ENCODE measurements at places on chromosomes 5 and 9.

DNA sequence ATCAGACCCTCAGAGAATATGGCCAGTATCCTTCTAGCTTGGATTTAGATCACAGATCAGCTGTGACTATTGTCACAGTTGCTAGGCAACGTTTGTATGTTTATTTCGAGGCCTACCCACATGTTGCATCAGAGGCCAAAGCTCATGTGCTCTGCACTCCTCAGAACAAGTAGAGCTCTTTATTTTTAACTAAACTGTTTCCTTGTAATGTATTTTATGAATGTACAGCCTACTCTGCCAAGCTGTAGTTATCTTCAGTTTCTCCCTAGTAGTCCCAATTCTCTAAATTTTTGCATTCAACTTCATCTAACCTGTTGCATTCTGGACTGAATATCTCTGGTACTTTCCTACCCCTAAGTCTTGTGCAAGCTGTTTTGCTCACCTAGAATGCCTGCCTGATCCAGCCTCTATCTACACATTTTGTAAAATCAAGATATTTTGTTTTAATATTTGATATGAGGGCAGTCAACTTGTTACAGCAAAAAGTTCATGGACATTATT lies 52.8 kb downstream of the CAST start:
- peak; percentile 19 for DNase-seq

GRCh38 chr5:173201636-173202265 lies 33.3 kb downstream of the NKX2-5 start:
- DNase-seq, result no peak

DNA sequence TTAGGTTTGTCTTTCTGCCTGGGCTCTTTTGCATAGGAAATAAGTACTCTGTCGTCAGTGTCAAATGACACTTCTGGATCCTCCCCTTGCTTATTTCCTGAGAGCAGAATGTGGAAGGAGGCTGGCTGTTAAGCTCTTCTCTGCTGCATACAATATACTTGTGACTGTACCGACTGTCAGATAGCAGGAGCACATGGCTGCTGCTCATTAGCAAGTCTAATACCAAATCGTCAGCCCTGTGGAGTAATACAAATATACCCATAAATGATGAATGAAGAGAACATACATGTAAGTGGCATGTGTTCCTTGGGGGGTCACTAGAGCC lies at the start of gene GPR151:
TSS of gene GPR151 (minus strand) at position 40 of the 325 bp plus-strand sequence. CDS start 77 bp downstream, outside the sequence.
- DNase-seq, result no peak

DNA sequence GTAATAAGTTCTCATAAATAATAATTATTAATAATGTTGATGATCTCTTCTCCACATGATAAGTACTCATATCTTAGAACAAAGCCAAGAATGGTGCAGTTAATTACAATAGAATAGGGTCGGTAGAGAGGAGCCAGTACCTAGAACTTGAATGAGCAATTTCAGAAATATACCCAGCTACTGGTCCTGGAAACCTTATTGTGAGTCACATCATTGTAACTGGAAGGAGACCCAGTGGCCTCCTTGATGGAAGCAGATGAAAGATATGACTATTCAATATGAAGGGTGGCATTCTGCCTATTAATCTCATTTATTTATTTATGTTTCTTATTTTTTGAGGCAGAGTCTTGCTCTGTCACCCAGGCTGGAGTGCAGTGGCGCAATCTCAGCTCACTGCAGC lies 37.7 kb upstream of the SHOC1 start:
- no peak for DNase-seq

DNA sequence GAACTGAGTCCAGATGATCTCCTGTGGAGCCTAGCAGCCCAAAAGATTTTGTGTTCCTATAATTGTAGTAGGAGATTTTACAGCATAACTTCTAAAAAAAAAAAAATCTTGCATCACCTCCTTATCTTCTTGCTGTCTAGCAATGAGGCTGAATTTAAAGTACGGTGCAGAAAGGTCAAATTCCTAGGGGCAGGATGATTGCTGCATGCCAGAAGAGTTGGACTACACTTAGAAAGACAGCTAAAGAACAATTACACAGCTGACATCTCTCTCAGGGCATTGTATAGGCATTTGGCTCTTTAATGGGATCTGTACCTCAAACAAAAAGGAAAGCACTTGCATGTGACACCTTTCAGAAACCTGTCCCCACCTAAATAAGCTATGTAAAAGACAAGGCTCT lies 443.2 kb downstream of the HCN1 start:
- DNase-seq, result no peak

DNA sequence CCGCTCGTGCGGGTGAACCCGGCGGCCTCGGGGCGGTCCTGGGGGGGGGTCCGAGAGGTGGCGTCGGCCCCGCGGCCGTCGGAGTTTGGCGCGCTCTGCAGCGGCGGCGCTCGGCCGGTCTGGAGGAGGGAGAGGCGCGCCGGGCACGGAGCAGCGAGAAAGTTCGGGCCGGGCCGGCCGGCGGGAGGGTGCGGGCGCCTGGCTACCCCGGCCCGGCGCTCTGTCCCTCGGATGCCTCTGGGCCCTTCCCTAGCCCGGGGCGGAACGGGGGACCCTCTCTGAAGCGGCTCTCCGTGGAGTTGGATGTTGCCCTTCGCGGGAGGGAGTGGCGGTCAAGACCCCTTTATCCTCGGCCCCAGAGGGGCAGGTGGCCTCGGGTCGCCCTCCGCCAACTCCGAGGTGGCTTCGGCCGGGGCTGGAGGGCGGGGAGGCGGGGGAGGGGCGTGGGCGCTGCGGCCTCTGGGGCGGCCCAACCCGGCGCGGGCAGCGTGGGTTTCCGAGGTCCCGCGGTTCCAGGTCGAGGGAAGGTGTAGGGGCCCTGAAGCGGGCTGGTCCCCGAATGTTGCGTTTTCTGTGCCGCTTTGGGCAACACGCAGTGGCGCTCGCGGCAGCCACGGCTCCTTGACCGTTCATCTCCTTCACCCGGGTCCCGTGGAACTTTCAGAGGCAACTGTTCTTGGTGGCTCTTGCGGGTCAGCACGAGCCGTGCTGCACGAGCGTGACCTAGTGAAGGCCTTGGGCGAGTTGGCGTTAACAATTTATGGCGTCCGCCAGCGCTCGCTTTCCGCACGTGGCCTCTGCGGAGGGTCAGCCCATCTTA lies 290.5 kb downstream of the DOCK8 start:
- no peak for DNase-seq

DNA sequence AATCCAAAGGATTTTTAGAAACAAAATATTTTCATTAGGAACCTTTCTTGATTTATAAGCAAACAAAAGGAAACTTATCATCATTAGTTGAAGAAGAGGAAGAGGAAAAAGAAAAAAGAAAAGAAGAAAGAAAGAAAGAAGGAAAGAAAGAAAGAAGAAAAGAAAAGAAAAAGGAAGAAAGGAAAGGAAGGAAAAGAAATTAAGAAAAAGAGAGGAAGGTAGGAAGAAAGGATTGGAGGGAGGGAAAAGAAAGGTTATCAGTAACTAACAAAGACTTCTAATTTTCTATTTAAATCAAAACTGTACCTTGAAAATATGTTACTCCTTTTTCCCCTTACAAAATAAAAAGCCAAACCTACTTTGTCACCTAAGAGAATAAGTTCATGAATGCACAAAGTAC lies 10.0 kb downstream of the EBF1 start:
- no peak for DNase-seq

DNA sequence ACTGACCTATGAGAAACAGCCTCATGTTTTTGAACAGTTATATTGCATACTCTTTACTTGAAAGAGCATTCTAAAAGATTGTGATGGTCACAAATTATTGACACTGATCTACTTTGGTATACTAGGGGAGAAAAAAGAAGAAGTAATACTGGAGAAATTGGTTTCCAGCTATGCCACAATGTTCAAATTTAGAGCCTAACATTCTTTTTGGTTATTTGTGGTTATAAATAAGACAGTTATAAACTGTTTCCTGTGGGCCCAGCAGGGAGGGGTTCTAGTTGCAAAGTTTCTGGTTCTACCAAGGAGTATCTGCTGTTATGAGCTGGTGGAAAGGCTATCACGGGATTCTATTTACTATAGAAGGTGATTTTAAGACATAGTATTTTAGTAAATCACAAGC lies 4.8 kb downstream of the CWC27 start:
- DNase-seq, result no peak

GRCh38 chr5:97498657-97499056 lies 315.6 kb upstream of the RIOK2 start:
- no peak for DNase-seq

DNA sequence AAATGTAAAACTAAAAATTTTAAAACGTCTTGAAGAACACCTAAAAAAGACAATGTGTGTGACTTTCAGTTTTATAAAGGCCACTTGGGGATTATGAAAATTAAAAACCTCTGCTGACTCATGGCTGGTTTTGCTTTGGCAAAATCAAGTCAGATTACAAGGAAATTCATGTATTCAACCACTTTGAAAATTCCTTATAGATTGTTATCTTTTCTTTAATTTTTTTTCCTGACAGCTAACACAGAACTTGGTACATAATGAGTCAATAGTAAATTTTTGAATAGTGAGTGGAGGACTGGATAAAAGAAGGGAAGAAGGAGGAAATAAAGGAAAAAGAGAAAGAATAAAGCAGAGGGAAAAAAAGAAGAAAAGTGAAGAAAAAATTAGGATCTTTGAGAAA lies 1774.7 kb upstream of the ACO1 start:
- DNase-seq, result no peak

- DNase-seq, result no peak
These were observed 11.7 kb downstream of the CAVIN4 start for GRCh38 chr9:100589582-100589981.

DNA sequence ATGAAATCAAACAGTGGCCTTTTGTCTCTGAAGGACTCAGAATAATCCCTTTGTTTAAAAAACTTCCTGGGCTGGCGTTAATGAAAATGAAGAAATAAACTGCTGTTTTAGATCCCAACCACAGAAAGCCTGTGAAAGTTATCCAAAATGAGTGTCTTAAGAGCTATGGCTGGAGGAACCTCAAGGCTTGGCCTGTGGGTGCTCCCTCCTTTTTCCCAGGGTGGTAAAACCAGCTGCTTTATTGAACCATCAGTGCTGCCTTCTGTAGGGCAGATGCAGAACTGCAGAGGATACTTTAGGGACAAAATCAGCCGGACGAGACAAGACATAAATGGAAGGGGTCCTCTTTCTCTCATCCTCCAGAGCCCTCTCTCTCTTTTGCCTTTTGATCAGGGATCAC lies 100.9 kb downstream of the SMARCA2 start:
- no peak for DNase-seq

DNA sequence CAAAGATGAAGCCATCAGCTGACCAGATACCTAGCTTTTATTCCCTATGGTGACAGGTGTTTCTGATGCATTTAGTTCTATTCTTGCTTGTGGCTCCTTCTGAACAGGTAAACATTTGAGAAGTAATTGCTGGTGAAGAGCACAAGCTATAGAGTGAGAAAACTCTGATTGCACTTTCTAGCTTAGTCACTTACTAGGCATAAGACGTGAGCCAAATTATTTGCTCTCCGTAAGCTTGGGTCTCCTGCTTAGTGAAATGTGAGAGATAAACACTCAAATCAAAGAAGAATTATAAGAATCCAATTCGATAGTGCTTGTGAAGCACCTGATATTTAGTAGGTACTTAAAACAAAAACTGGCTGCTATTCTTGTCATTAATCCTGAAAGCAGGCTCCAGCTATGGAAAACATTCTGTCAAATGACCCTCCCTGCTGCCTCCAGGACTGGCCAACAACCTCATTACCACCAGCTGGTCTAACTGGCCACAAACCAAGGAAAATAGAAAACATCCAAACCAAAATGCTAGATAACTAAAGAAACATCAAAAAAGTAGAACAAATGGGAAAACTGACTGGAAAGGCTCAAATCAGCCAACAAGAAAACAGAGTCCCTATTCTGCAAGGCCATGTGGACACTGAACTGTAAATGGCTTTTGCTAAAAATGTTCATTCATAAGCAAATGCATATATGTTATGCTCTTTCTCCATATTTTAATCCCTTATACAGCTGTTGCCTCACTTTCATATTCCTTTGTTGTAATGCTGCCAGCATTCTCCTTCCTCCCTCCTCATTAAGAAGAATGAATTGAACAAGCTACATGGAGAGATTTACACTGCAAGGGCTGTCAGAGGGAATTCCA lies 616.1 kb downstream of the DTWD2 start:
- DNase-seq, result no peak

GRCh38 chr5:103425686-103426454 lies 136.7 kb downstream of the NUDT12 start:
- no peak for DNase-seq

- no peak for DNase-seq
These were observed 771.0 kb downstream of the IRX1 start for GRCh38 chr5:4366628-4367027.

DNA sequence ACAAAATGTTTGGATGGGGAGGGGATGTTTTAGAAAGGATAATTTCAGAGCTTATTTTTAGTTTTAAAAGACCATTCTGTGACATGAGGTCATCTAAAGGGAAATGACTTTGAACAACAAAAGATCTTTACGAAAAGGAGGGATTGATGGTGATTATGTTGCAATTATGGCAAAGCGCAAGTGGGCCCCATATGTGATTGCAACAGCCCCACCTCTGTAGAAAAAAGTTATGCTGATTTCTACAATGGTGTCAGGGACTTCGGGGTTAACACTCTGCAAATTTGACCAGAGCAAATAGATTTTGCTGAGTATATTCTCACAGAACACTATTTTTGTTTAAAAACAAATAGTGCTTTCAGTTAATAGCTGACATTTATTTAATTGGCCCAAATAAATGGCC lies 312.8 kb downstream of the NSG2 start:
- DNase-seq, result no peak

- DNase-seq, result no peak
These were observed 13.9 kb downstream of the GTF3C5 start for GRCh38 chr9:133044661-133045060.

GRCh38 chr5:43416803-43417394 lies 4.7 kb upstream of the CCL28 start:
- no peak for DNase-seq

DNA sequence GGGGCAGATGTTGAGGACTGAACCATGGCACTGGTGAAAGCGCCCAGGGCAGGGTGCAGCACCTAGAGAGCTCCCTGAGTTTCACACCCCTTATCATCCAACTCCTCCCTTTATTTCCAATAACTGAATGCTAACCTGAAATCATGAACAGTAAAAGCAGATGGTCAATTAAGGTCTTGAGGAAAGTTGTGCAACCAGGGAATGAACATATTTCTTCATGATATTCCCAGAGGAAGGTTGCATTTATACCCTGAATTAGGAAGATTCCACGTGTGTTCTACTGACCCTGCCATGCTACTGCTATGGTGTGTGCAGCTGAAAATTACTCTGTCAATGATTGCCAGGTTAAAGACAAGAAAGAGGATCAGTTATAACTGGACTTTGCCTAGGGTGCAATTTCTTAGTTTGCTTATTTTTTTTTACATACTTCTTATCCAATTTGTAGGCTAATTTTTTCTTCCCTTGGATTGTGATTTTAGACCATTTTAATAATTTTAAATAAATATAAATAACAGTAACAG lies 319.8 kb downstream of the SEMA5A start:
- no peak for DNase-seq

DNA sequence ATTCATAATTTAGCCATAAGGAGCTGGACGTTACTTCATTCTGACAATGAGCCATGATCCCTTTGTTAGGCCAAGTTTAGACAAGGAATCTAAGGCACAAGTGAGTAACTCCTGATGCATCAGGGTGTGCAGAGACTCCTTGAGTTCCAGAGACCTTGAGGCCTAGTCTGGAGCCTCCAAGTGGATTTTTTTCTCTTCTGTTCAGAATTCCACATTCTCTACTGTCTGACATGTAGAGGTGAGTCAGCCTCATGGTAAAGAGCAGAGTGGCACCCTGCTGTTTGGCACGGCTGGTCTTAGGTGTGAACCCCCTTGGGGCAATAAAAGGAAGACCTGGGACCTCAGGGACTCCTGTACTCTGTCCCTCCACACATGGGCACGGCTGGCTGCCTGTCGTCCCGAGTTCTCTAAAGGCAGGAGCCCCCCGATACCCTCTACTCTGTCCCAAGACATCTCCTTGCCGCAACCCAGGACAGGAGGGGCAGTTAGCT lies 22.0 kb upstream of the TGFBI start:
- DNase-seq, result no peak
